ENCODE measurements at places on chromosomes 6 and 20.

DNA sequence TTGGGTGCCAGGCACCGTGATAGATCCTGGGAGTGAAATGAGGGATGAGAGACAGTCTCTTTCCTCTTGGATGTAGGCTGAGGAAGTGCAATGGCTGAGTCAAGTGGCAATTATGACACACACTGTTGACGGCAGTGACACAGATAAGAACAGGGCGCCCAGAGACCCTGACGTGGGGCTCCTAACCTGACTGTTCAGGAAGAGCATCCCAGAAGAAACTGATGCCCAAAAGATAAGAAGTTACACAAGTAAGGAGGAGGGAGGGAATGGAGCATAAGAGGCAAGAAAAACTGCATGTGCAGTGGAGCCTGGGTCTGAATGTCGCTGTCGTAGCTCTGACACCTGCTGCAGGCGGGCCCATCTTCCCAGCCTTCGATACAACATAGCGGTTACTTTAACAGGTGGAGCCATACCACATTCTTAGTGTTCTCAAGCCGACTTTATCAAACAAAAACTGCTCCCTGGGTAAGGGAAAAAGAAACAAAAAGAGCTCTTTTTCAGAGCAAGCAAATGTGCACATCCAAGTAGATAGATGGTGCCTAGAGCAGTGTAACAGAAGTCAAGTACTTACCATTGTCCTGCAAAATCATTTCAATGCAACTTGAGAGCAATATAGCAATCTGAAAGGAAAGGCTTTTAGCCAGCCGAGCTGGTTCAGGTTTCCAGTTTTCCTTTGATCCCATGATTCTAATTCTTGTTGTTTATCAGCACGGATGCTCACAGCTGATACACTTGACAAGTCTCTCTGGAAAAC lies 463.9 kb upstream of the JARID2 start:
- DNase-seq, result no peak

- no peak for DNase-seq
Measured at GRCh38 chr6:127186889-127187288, 68.4 kb downstream of the RSPO3 start.

DNA sequence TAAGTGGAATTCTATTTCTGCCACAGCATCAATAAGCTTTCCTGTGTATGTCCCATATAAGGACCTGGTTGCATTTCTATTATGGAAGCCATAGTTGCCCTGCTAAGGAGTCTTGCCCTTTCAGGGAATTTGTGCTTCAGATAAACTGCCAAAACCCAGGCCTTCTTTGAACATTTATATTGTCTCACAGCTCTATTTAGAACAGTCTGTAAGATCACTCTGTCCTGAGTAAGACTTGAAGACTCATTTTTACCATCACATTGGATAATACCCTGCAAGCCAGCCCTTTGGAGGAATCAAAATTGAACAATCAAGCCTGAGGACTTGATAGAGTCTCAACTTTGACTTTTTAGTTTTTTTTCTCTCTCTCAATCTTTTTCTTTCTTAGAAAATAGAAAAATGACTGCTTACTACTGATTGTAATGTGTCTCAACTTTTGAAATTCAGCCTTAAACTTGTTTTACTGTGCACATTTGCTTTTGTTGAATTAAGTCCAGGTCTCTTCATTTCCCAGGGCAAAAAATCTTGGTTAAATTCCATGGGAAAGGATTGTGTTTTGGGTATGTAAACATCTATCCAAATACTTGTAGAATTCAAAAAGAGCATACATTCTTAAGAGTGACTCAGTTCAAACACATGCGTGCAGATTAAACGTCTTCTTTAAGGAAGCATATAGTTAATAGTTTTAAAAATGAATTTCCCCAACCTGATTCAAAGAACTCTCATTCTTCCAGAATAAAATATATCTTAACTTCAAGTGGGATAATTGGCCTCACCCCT lies 91.2 kb downstream of the PLCB1 start:
- DNase-seq, result no peak

DNA sequence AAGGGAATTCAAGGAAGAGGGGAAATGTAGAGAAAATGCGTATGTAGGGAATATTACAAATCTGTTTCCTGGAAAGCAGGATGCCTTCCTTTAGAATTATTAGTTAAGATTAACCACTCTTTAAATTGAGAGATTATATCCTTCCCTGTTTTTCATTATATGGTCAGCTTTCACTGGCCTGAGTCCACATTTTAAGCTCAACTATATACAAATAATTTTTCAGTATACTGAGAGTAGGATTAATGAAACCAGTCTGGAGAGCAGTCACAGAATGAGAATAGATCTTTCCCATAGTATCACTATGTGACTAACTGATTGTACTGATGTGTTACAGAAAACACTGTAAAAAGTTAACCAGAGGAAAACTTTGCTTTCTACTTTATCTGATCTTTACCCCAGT lies 306.3 kb downstream of the LAMA2 start:
- no peak for DNase-seq

GRCh38 chr6:170052991-170053821 lies 237.7 kb downstream of the DLL1 start:
- DNase-seq, result no peak

- no peak for DNase-seq
Measured at GRCh38 chr6:41011673-41012072, 27.3 kb downstream of the UNC5CL start.

DNA sequence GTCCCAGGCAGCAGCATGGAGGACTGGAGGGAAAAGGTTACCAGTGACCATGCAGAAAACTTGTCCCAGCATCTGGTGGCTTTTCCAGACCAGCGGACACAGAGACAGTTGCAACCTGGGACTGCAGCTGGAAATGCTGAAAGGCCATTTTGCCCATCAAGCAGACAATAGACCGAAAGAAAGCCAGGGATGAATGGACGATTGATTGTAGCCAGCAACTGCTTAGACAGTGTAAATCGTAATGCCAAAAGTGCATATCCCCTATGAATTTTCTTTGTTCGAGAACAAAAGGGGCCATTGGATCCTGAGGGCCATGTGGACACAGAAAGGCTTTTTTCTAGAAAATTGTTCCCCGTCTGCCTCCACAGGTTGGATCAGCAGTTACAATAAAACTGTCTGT lies 115.7 kb downstream of the MBOAT1 start:
- DNase-seq, result no peak

GRCh38 chr6:30100585-30101443 lies 12.1 kb downstream of the TRIM31 start:
- DNase-seq, result peak; percentile 75

DNA sequence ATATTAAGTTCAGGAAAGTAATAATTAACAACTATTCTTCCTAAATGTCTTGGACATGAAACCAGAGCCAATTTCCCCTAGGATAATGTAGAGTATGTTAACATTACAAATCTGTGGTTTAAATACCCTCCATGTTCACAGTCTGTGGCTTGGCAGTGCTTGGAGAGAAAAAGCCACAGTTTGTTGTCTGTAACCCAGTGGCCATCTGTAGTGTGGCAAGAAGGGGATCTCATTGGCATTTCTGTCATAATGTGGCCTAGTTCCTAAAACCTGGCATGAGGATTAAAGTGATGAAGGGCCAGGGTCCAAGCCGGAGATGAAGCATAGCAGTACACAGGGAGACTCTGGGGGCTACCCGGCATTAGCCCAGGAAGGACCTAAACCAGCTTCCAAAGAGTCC lies 31.2 kb downstream of the SYNE1 start:
- no peak for DNase-seq

Measured in T47D (cell line).